Pancreas (tissue), 10 donors: ENCODE measurements at places on chromosomes 12 and 14.
A peak's percentile ranks its signal among the peaks of the same experiment; 100 is the strongest.

DNA sequence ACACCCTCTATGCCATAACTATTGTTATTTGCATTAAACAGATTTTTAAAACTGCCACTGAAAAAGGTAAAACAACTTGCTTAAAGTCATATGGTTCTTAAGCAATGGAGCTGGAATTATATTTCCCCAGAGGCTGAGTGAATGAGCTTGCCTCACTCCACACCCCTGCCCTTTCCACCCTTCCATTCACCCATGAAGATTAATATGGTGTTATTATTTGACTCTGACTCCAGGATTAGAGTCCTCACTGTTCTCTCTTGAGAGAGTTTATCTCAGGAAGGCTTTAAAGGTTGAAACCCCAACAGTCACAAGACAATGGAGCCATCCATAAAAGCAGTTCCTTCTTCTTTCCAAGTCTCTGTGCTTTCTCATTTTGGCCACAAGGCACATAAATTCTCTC lies 84.9 kb downstream of the RTN1 start:
- DNase-seq, result no peak

DNA sequence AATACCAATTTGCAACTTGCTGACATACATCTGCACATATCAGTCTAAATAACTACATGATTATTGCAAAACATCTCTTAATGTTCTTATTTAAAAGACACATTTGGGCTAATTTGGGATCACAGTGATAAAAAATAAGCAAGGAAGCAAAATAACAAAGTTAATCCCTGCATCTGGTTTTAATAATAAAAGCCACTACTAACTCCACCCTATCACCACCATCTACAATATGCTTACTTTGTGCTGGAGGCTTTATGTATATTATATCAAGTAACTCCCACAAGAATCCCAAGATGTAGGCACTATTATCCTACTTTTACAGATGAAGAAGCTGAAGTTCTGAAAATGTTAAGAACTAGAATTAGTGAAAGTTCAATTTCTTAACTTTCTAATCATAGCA lies 45.7 kb downstream of the TAOK3 start:
- DNase-seq, result no peak

GRCh38 chr14:102510616-102511520 lies 1.3 kb upstream of the ANKRD9 start:
- no peak for DNase-seq

DNA sequence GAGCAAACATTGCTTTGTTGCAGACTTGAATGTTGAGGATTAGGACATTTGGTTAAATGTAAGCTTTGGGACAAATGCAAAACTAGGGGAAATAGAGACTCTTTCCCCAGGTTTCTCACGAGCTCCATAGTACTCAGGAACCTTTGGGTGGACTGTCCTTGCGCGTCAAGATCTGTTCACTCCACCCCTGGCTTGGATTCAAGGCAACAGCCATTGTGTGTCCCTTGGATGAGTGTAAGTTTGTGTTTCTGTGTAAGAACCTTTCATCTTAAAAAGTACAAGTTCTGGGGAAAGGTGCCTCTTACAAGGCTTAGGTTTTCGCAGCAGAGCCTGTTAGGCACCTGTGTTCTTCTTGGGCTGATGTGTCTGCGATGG lies 3.7 kb downstream of the SUSD6 start:
- DNase-seq, result no peak

- no peak for DNase-seq
Observed at GRCh38 chr12:114679452-114679875, 4.5 kb downstream of the TBX3 start.

GRCh38 chr12:96045566-96045965 lies 10.2 kb upstream of the LTA4H start:
- DNase-seq, result no peak

GRCh38 chr14:92385561-92385960 lies 62.6 kb downstream of the SLC24A4 start:
- DNase-seq, result no peak

DNA sequence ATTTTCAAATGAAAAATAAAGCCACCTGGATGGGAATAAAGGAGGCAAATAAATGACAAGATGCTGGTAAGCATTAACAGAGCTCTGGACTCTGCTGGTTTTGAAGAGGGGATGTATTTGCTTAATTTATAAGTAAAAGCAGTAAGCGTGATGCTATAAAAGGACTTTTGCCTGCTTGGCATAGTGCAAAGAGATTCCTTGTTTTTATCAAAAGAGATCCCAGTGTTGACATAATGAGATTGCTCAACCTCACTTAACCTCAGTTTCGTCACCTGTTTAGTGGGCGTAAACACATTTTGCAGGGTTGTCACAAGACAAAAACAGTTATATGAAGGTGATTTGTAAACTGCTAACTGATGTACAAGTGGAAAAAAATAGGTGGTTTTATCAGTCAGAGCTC lies 13.8 kb downstream of the ASCL1 start:
- no peak for DNase-seq

- no peak for DNase-seq
Observed at GRCh38 chr14:99132821-99133635, 139.0 kb downstream of the BCL11B start.

GRCh38 chr14:33103489-33103888 lies 164.8 kb downstream of the NPAS3 start:
- no peak for DNase-seq

DNA sequence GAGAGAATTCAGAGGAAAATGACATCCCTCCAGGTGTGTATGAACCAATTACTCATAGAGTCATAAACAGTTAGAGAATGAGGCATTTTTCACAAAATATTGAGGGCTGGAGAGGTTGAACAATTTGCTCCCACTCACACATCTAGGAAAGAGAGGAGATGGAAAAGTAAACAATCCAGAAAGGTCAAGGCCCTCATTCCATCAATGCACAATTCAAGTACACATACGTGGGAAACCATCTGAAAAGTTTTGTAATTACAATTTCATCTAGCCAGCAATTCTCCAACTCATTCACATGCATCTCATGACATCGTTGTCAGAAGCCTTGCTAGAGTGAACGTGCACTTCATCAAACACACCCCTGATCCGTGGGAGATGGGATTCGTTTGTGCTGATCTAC lies 15.7 kb upstream of the BCL2L14 start:
- no peak for DNase-seq

- no peak for DNase-seq
Observed at GRCh38 chr14:99257673-99258221, 14.2 kb downstream of the BCL11B start.

GRCh38 chr12:48822711-48823110 lies 4.4 kb downstream of the CACNB3 start:
- DNase-seq, result no peak

- peak; percentile 65 for DNase-seq
Observed at GRCh38 chr12:121712190-121712460, 427 bp upstream of the TMEM120B start.

GRCh38 chr12:75822416-75822815 lies 209.2 kb downstream of the PHLDA1 start:
- no peak for DNase-seq

- no peak for DNase-seq
Observed at GRCh38 chr12:55687746-55688145, 20.0 kb downstream of the ITGA7 start.

- no peak for DNase-seq
Observed at GRCh38 chr12:62472472-62472871, 5.8 kb downstream of the MON2 start.

- DNase-seq, result no peak
Observed at GRCh38 chr14:96978525-96979272, 181.5 kb downstream of the VRK1 start.

GRCh38 chr12:18750085-18750484 lies 12.2 kb downstream of the CAPZA3 start:
- DNase-seq, result no peak

GRCh38 chr12:25352083-25352918 lies 101.6 kb upstream of the KRAS start:
- no peak for DNase-seq

GRCh38 chr14:96737881-96738280 lies 59.3 kb upstream of the VRK1 start:
- no peak for DNase-seq

- DNase-seq, result no peak
Observed at GRCh38 chr14:69816216-69816615, 19.2 kb upstream of the SLC10A1 start.

- DNase-seq, result no peak
Observed at GRCh38 chr12:88630561-88630960, 50.3 kb upstream of the KITLG start.

DNA sequence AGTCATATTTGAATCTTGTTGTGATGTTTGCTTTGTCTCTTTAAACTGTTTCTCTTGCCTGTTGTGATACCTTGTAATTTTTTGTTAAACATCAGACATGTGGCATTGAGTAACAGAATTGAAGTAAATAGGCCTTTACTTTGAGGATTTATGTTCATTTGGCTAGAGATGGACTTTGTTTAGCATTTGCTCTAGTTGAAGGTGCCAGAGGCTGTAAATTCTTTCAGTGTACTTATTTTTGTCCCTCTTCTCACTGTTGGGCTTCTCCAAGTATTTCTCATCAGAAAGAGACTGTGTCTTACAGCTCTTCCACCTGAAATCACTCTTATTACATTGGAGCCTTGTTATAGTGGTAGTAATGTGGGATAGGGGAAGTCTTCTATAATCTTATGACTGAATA lies 175.8 kb downstream of the LRFN5 start:
- no peak for DNase-seq

- DNase-seq, result no peak
Observed at GRCh38 chr12:120417917-120418580, 19.9 kb upstream of the COX6A1 start.

- DNase-seq, result no peak
Observed at GRCh38 chr14:37143475-37143874, 28.9 kb downstream of the SLC25A21 start.

GRCh38 chr12:1844223-1844622 lies 23.9 kb downstream of the LRTM2 start:
- DNase-seq, result no peak

DNA sequence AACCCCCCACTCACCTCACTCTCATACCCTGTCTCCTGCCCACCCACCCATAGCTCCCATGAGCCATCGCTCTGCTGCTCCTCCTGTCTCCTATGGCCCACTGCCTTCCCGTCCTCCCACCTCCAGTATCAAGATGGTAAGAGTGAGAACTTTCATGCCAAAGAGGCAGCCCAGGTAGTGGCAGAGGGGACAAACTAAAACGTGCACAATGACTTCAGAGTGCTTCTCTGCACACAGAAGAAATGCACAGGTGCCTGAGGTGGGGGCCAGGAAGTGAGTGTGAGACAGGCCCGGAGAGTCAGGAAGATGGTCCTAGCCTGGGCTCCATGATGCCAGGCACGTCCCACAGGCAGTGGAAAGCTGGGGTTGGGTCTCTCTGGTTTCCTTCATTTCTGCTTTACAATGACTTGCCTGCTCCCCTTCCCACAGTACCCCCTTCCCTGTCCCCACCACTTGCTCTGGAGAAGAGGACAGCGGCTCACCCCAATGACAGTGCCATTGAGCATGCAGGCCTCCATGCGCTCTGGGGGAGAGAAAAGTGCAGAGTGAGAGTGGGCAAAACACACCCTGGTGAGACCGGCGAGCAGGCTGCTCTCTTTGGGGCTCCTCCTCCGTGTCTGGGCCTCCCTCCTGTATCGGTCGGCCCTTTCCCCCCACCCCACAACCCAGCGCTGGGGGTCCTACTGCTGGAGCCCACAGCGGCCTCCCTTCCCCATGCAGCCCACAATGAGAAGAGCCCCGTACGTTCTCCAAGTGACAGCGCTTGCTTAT lies 22.8 kb upstream of the ANO2 start:
- no peak for DNase-seq

DNA sequence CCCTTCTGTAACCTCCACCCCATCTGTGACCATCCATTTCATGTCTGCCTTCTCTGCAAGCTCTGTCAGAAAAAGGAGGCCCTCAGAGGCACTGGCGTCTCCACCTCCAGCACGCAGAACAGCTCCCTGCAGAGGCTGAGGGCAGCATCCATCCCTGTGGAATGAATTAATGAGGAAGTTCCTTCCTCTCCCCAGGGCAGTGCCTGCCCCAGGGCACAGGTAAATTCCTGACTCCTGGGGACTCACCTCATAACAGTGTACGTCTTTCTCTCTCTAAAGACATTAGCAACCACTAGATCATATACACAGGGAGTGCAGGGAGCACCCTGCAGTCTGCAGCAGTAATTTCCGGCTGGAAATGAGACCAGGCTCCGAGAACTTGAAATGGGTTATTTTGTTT lies 155.0 kb upstream of the TMEM132C start:
- no peak for DNase-seq

- DNase-seq, result no peak
Observed at GRCh38 chr14:91116913-91117588, 3.2 kb downstream of the DGLUCY start.

- DNase-seq, result no peak
Observed at GRCh38 chr14:74841230-74842207, 34.4 kb downstream of the PROX2 start.

DNA sequence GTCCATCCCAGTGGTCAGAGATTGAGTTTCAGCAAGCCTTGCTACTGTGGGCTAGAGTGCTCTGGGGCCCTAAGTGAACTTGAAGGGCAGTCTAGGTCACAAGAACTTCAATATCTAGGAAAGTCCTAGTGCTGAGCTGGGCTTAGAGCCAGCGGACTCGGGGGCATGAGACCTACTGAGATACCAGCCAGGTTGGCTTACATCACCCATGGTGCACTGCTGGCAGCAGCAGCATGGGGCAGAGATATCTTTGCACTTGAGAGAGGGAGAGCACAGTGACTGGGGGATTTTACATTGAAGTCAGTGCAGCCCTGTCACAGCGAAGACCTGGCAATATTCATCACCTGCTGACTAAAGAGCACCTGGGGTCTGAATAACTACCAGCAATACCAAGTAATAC lies 158.3 kb upstream of the PRKD1 start:
- DNase-seq, result peak; percentile 15

- no peak for DNase-seq
Observed at GRCh38 chr14:34711796-34712712, 2.3 kb downstream of the CFL2 start.

- no peak for DNase-seq
Observed at GRCh38 chr14:92389598-92390158, 66.7 kb downstream of the SLC24A4 start.

DNA sequence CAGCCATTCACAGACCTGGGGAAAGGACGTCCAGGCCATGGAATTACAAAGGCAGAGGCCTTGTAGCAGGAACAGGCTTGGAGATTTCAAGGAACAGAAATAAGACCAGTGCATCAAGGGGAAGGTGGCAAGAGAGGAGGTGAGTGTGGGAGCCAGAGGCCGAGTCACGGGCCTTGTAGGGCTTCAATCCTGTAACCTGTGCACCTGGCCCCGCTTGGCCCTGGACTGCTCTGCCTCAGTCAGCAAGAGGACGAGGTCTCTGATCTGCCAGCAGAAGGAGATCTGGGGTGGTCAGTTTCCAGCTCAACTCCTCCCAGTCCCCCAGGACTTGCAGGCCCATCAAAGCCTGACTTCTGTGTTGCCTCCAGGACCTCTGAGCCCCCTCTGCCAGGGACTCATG lies 200.8 kb downstream of the VRK1 start:
- DNase-seq, result no peak
